ENCODE measurements at places on chromosomes 12 and 14.

- peak; percentile 81 for DNase-seq
Measured at GRCh38 chr12:27969624-27970400, 2.7 kb downstream of the PTHLH start.

DNA sequence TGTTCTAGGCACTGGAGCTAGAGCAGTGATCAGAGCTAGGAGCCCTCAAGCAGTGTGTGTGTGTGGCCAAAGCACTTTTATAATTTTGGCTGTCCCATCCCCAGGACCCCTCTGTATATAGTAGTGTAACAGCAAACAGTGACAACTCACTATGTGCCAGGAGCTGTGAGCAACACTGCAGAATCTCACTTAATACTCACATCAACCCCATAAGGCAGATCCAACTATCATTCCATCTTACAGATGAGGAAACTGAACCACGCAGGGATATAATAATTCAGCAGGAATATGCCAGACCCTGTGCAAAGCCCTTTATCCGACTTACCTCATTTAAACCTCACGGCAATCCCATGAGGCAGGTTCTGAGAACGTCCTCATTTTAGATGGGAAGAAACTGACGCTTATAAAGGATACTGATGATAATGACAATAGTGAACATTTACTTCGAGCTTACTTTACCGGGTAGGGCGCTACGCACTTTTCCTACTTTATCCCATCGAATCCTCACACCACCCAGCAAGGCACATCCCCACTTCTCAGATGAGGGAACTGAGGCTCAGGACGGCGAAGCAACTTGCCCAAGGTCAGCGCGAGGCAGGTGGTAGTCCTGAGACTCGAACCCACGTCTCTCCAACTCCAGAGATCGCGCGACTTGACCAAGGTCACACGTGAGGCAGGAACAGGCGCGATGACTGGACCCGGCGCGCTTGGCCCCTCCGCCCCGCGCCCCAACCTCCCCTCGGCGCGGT is 687 bp downstream of the RAB35 start:
- DNase-seq = peak; percentile 40

- DNase-seq = peak; percentile 68
Measured at GRCh38 chr14:50943943-50944646, at the start of gene PYGL. Gene PYGL, minus strand, starts transcription at chr14:50944483. Its CDS starts 80 bp downstream, at chr14:50944403.

- no peak for DNase-seq
Measured at GRCh38 chr12:16530268-16530850, 75.6 kb downstream of the LMO3 start.

- no peak for DNase-seq
Measured at GRCh38 chr14:94029265-94029664, 3.1 kb downstream of the OTUB2 start.

- no peak for DNase-seq
Measured at GRCh38 chr12:87991483-87991882, 37.7 kb downstream of the C12orf50 start.

GRCh38 chr12:99067171-99067785 is 422.2 kb downstream of the APAF1 start:
- DNase-seq = no peak

DNA sequence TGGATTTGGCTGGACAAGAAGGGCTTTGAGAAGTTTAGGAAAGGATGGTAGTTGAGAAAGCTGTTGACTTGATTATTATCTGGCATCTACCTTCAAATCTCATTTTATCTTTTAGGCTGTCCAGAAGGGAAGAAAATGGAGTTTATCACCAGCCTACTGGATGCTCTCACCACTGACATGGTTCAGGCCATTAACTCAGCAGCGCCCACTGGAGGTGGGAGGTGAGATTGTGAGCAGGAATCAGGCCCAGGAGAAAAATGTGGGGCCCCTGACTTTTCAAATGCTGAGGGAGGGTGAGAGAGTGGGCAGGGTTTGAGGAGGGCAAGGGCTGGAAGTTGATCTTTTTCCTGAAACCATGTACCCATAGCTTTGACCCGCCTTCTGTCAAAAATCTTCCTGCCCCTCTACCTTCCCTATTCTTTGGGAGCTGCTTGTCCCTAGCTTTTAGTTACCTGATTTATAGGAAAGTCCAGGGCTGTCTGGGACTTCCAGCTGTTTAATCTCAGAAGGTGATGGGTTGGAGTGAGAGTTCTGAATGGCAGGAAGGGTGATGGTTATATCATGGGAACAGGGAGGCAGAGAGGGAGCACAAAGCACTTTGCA is 134.2 kb downstream of the SMOC1 start:
- peak; percentile 52 for DNase-seq

GRCh38 chr12:105945880-105946279 is 192.9 kb downstream of the NUAK1 start:
- DNase-seq = no peak

DNA sequence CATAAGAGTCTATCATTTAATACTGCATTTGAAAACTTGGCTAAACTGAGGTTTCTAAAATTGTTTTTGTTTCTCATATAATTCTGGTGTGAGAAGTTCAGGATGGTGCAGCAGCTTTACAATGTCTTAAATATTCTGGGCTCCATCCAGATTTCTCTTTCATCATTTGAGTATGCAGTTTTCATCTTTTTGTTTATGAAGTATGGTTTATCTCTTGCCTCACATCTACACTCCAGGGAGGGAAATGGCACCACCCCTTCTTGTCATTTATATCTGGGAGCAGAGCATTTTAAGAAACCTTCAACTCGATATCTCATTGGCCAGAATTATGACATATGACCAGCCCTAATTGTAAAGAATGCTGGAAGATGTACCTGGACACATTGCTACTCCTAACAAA is 24.3 kb downstream of the GEMIN2 start:
- no peak for DNase-seq

DNA sequence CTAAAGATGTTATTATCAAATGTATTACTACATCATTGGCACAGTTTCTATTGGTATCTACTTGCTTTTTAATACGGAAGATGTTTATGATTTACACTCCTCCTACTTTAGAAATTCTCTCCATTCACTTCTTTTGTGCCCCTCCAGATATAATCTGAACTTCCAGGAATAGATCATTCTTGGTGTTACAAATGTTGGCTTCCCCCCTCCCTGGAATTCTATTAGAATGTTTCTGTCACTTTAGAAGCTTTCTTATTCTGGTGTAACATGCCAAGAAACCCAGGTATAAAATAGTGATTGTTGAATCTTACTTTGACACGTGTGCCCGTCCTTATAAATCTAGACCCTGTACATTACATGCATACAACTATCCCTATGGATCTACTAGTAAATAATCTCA is 1.2 kb upstream of the WDR20 start:
- DNase-seq = peak; percentile 10

DNA sequence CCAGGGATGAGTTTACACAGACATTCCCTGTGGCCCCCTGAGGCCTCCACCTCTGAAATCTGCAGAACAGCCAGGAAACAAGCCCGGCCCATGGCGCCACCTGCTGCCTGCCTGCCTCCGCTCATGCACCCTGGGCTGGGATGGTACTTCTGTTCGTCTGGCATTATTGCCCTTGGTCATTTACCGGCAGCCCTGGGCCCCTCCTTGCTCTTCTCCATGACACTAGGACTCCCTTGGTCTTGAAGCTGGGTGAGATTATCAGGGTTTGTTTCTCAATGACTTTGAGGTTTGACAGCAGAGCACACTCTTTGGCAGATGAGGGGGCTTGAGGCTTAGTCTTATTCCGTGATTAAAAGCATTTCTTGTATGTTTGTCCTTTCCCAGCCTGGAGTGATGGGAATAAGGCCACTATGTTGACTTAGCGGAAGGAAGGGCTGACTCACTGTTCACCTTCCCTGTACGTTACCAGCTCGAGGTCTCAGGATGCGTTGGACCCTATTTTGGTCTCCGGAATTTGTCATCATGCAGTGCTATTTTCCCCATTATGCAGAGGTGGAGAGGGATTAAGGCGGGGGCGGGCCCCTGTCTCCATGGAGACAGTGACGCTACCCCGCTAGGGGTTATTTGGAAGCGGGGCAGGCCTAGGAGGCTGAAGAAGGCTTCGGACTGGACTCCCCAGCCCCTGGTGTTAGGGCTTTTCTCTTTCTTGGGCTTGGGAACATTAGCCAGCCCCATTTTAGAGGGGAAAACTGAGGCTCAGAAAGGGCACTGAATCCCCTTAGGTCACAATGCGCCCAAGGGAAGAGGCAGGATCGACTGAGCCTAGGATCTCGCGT is 706 bp upstream of the PEX5 start:
- peak; percentile 81 for DNase-seq

DNA sequence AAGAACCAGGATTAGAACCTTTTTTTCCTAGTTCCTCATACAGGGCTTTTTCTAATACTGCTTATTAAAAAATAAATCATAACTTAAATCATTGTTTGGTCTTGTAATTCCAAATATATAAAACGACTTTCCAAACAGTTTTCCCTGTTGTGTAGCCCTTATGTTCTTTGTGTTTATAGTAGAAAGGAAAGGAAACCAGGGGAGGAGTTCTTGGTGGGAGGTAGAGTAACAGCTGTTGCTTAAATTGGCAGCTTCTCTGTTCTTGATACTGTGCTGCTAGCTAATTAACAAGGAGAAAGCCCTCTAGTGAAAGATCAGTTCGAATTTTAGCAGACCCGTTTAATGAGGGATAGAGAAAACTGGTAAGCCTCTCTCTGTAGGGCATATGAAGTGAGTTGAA is 15.0 kb downstream of the SRP54 start:
- DNase-seq = peak; percentile 28

GRCh38 chr12:6277982-6278438 is 32.5 kb upstream of the PLEKHG6 start:
- no peak for DNase-seq

DNA sequence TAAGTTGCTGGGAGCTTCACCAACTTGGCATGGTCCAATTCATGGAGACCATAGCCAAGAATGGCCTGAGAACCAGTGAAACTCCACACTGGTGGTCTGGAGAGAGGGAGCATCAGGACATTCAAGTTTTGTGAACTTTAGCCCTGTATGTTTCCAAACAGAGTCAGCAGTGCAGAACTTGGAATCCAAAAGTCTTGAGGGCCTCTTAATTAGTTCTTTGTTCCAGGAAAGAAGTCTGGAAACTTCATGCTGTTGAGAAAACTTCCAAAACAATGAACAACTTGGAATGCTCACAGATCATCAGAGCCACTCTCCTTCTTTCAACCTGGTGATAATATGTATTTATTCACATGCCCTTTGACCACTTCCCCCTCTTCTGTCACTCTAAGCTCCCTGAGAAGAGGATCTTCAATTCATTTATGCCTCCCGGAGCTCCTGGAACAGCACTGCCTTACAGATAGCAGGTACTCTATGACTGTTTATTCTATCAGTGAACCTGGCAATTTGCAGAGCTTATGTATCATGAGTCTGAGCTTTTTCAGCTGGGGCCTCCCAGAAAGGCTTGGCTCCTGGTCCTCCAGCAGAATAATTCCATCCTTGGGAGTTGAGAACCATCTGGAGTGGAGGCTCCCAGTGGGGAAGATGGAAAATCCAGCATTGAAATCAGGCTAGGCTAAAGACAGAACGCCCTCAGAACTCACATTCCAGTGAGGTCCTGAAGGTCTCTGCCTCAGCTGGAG is 191.4 kb downstream of the KTN1 start:
- no peak for DNase-seq

DNA sequence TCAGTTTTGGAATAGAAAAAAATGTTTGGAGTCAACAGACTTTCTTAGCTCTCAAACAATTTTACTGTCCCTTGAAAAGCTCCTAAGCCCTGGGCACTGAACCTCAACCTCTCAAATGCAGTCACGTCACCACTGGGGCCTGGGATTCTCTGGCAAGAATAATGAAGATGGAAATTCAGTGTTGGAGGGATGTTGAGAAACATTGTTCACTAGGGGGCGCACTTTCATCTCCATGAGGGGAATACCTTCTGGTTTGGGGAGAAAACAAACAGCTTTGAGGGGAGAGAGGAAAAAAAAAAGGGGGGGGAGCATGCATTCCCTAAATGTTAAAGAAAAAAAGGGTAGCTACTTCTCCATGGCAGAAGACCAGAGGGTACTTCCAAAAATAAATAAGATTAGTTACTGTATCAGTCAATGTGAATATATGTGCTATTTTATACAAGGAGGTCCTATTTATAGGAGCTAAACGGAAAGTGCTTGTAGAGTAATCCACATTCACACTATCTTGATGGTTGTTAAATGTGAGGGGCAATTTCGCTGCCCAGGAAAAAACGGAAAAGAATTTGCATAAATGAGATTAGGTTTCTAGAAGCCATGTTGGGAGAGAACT is 5.8 kb upstream of the TBPL2 start:
- DNase-seq = peak; percentile 93

GRCh38 chr12:8455727-8456360 is at the start of gene CLEC6A:
Gene CLEC6A, plus strand, starts transcription at chr12:8455962. Its CDS starts 150 bp downstream, at chr12:8456112.
- no peak for DNase-seq

DNA sequence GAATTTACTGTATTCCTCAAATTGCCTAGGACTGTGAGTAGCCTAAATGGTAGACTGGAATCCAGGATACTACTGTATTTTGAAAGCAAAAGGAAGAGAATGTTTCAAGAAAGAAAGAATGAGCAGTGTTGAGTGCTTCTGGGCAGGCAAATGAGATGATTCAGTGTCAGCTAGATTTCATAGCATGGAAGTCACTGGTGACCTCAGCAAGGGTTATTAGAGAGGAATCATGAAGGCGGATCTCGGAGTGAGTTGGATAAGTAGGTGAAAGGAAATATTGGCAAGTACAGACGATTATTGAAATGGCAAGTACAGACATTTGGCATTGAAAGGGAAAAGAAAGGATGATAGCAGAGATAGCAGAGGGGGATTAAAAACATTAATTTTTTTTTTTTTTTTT is 27.1 kb downstream of the VRK1 start:
- no peak for DNase-seq

All from A673 (cell line).